ENCODE measurements at places on chromosomes 1 and 21. TPM values are rescaled to one million over a fixed set of nuclear protein-coding genes. Genes with fewer than 3 reads are reported as not detected.

DNA sequence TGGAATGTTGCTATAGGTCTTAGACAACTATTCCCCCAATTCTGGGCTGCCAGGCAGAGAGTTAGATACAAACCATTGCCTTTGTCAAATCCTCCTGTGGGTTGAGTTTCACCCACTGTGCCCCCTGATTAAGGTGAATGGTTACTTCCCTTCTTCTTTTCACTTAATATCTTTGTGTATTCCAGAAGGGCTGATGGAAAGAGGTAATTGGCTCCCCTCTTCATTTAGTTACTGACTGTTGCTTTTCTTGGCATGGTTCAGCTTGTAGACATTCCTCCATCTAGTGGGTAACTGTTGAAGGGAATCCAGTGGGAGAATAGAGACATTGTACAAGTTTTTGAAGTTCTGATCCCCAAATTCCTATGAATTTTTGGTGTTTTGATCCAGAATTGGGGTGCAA, 43.8 kb upstream of the MACF1 start:
- peaks cover 75% of the 10 kb centered on the region for H3K4me1 ChIP-seq
- H3K27me3 ChIP-seq, result no peaks in the 10 kb centered on the region
- no peak overlapping the region for H3K4me3 ChIP-seq
- no peak overlapping the region for H3K27ac ChIP-seq
- H3K36me3 ChIP-seq, result no peaks in the 10 kb centered on the region
- no peak for DNase-seq

GRCh38 chr1:167936930-167937708, at the start of gene MPC2:
Gene MPC2 (minus strand): TSS chr1:167937072. CDS start chr1:167935841, 1,231 bp downstream.
- H3K27ac ChIP-seq, result peak within 1 kb of the TSS; percentile 97
- peak; percentile 18 for DNase-seq
- peaks cover 41% of the 10 kb centered on the region for H3K4me1 ChIP-seq
- peak within 1 kb of the TSS; percentile 87 for H3K4me3 ChIP-seq

SYDE2 gene
- total RNA-seq, result 17.0 TPM

GRCh38 chr1:39413902-39414528, 77.4 kb upstream of the BMP8A start:
- H3K27me3 ChIP-seq, result no peaks in the 10 kb centered on the region
- peak overlapping the region; percentile 53 for H3K4me3 ChIP-seq
- no peaks in the 10 kb centered on the region for H3K36me3 ChIP-seq
- H3K27ac ChIP-seq, result peak overlapping the region; percentile 6
- DNase-seq, result no peak

DNA sequence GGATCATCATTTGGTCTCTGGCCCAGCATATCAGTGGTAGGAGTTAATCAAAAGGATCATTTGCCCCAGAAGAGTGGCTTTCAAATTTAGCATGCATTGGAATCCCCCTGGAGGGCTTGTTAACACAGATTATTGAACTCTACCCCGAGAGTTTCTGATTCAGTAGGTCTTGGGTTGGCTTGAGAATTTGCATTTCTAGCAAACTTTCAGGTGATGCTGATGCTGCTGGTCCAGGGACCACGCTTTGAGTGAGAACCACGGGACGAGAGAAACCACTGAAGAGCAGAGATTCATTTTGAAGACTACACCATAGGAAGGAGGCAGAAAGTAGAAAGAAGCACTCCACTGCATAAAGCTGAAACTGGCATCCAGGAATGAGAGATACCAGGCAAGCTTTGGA, 81.3 kb upstream of the DUSP10 start:
- no peak overlapping the region for H3K4me3 ChIP-seq
- no peaks in the 10 kb centered on the region for H3K36me3 ChIP-seq
- H3K4me1 ChIP-seq, result no peaks in the 10 kb centered on the region
- H3K27ac ChIP-seq, result no peak overlapping the region

S100A7A gene
- total RNA-seq, result not detected

- DNase-seq, result no peak
- H3K27me3 ChIP-seq, result no peaks in the 10 kb centered on the region
- no peaks in the 10 kb centered on the region for H3K36me3 ChIP-seq
- no peak overlapping the region for H3K4me3 ChIP-seq
These were observed 153.7 kb downstream of the COL11A1 start for GRCh38 chr1:102954576-102954975.

DNA sequence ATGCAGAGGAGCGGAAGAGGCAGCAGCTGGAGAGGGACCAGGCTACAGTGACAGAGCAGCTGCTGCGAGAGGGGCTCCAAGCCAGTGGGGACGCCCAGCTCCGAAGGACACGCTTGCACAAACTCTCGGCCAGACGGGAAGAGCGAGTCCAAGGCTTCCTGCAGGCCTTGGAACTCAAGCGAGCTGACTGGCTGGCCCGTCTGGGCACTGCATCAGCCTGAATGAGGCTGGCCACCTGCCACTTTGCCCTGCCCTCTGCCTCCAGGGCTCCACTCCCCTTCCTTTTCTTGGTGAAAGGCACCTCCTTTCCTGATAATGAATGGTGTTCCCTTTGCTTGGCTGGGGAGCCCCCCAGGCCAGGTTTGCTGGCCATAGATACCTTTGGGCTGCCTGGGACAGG, 3.3 kb upstream of the HMGN2 start:
- DNase-seq, result no peak
- H3K36me3 ChIP-seq, result peaks cover 37% of the 10 kb centered on the region
- peaks cover 22% of the 10 kb centered on the region for H3K4me1 ChIP-seq
- H3K27ac ChIP-seq, result no peak overlapping the region
- H3K4me3 ChIP-seq, result no peak overlapping the region
- H3K27me3 ChIP-seq, result no peaks in the 10 kb centered on the region

DNA sequence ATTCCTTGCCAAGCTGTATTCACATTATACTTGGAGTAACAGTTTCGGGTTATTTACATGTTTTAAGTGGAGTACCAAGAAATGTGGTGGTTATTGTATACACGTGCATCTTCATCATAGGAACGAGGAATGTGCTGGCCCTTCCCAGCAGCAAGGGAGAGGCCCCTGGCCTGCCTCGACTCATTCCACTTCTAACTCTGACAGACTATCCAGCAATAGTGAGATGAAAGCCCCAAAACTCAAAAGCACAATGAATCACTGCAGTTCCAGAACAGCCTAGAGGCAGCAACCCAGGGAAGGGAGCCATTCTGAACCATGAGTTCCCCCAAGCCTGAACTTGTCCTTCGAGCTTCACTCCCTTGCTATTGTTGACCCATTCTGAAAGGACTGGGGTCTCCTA, 23.1 kb downstream of the FAM89A start:
- H3K27ac ChIP-seq, result no peak overlapping the region
- DNase-seq, result no peak
- H3K4me3 ChIP-seq, result no peak overlapping the region
- H3K36me3 ChIP-seq, result no peaks in the 10 kb centered on the region
- H3K27me3 ChIP-seq, result no peaks in the 10 kb centered on the region

- no peak overlapping the region for H3K27ac ChIP-seq
- no peak for DNase-seq
- H3K4me3 ChIP-seq, result no peak overlapping the region
- H3K36me3 ChIP-seq, result no peaks in the 10 kb centered on the region
These were observed 6.3 kb downstream of the RABGAP1L start for GRCh38 chr1:174165471-174166137.

- no peak for DNase-seq
- H3K27ac ChIP-seq, result no peak overlapping the region
- no peaks in the 10 kb centered on the region for H3K36me3 ChIP-seq
These were observed 49.5 kb downstream of the TRIM11 start for GRCh38 chr1:228356897-228357680.

DNA sequence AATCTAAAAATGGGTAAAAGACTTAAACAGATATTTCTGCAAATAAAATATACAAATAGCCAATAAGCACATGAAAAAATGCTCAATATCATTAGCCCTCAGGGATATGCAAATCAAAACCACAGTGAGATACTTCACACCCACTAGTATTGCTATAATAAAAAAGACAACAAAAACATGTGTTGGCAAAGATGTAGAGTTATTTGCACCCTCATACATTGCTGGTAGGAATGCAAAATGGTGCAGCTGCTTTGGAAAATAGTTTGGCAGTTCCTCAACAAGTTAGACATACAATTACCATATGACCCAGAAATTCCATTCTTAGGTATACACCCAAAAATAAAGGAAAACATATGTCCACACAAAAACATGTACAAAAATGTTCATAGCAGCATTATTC, 30.2 kb downstream of the ZZZ3 start:
- no peak overlapping the region for H3K27ac ChIP-seq
- H3K27me3 ChIP-seq, result no peaks in the 10 kb centered on the region
- no peaks in the 10 kb centered on the region for H3K4me1 ChIP-seq
- no peaks in the 10 kb centered on the region for H3K36me3 ChIP-seq

DNA sequence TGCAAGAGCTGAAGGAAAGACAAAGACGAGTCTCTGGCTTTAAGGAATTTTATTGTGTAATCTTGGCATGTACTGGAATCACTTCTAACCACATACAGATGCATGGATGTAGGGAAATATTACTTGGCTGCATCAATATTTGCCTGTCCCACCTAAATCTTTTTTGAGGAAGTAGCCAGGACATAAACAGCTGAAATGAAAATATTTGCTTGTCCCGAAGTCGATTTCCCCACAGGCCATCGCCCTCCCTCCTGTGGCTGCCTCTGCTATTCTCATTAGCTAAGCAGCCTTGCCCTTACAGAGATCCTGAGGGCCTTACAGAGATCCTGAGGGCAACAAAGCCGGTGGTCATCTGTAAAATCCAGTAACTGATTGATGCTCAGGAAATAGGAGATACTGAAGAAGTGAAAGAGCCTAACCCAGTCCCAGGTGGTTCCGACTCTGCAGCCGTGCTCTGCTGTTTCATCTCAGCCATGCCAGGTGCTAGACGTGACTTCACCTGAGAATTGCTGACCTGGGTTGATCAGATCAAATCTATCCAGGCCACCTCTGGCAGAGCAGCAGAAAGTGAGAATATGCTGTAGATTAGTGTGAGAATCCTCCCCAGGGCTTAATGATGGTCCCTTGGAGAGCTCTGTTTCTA, 25.5 kb downstream of the MAN1C1 start:
- no peaks in the 10 kb centered on the region for H3K27me3 ChIP-seq

DNA sequence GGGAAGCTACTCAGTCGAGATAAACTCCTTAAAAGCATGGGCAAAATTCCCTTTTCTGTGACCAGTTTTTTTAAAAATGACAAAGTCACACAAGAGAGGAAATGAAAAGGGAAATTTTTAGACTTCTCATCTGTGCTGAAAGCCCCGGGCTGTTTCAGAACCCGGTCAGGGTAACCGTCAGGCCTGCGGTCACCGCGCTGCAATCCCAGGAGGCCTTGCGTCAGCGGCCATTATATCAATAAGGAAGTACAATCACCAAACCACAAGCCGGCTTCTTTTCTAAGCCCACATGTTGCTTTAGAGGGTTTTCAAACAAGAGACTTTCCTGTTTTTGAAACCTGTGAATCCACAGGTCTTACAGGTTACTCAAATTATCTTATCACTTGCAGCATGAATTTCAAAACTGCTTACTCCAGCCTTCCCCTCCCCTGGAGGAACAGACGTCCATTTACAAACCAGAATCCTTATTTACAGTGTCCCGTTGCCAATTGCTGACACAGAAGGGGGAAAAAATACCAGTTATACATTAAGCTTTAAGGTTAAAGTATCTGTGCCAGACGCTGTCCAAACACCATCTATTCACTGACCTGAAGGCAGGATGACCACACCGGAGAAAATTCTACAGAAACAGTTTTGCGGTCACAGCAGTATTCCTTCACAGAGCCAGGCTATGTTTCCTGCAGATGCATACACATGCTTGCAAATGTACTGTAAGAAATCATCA, 165.3 kb downstream of the TOMM20 start:
- peak overlapping the region; percentile 47 for H3K4me3 ChIP-seq
- H3K27ac ChIP-seq, result peak overlapping the region; percentile 87
- no peaks in the 10 kb centered on the region for H3K36me3 ChIP-seq
- no peaks in the 10 kb centered on the region for H3K27me3 ChIP-seq
- H3K4me1 ChIP-seq, result peaks cover 43% of the 10 kb centered on the region

DNA sequence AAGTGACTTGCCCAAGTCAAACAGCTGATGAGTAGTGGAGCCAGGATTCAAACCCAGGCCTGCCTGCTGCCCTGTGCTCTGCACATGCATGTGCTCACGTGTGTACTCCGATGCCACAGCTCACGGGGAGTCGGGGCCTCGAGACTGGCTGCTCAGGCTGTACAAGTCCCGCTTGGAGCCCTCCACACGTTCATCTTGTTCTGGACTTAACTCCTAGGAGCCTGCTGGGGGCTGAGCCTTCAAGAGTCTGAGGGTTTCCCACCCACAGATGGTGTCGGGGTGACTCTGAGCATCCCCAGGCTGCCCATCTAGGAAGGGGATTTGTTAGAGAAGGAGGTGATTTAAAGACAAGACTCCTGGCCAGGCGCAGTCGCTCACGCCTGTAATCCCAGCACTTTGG, 35.7 kb upstream of the KDM4A start:
- no peak for DNase-seq
- peaks cover 20% of the 10 kb centered on the region for H3K36me3 ChIP-seq
- H3K4me1 ChIP-seq, result no peaks in the 10 kb centered on the region
- no peak overlapping the region for H3K27ac ChIP-seq
- no peaks in the 10 kb centered on the region for H3K27me3 ChIP-seq

GRCh38 chr1:217535601-217536377, 95.1 kb downstream of the GPATCH2 start:
- DNase-seq, result no peak
- H3K27ac ChIP-seq, result no peak overlapping the region
- no peak overlapping the region for H3K4me3 ChIP-seq
- no peaks in the 10 kb centered on the region for H3K4me1 ChIP-seq
- H3K36me3 ChIP-seq, result no peaks in the 10 kb centered on the region
- H3K27me3 ChIP-seq, result no peaks in the 10 kb centered on the region

- no peak overlapping the region for H3K27ac ChIP-seq
- H3K27me3 ChIP-seq, result no peaks in the 10 kb centered on the region
- DNase-seq, result no peak
These were observed 1.8 kb upstream of the C1orf74 start for GRCh38 chr1:209786146-209786545.

SH3BGR gene
- total RNA-seq, result 24.9 TPM

DNA sequence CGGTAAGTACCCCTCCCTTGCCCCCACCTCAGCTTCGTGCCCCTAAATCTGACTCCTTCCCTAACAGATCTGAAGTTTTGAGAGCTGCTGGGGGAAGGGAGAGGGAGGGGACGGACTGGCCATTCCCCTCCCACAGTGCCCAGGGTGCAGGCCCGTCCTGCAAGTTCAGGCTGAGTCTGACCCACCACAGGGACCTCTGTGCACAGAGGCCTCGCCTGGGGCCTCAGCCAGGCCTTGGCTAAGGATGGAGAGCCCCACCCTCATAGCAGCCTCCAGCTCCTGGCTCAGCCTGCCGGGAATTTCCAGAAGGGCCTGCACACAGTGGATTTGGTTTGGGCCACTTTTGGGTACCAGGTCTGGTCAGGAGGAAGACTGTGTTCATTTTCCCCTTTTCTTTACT, 31.2 kb upstream of the TNFRSF1B start:
- DNase-seq, result no peak
- H3K4me3 ChIP-seq, result no peak overlapping the region
- H3K36me3 ChIP-seq, result no peaks in the 10 kb centered on the region
- no peaks in the 10 kb centered on the region for H3K27me3 ChIP-seq

DNA sequence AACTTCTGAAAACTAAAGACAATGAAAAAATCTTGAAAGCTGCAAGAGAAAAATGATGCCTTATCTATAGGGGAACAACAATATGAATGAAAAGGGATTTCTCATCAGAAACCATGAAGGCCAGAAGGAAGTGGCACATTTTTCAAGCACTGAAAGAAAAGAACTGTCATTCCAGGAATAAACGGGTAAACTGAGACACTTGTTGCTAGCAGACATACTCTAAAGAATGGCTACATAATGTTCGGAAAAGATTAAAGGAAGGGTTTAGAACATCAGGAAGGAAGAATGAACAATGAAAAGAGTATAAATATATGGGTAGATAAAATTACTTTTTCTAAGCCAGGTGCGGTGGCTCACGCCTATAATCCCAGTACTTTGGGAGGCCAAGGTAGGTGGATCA, 14.5 kb downstream of the RBBP5 start:
- no peak overlapping the region for H3K27ac ChIP-seq
- H3K27me3 ChIP-seq, result no peaks in the 10 kb centered on the region
- H3K4me3 ChIP-seq, result no peak overlapping the region
- no peaks in the 10 kb centered on the region for H3K4me1 ChIP-seq
- no peak for DNase-seq

Measured in thoracic aorta (tissue), 2 donors.